ENCODE measurements at places on chromosomes 1 and 21. TPM values are rescaled to one million over a fixed set of nuclear protein-coding genes. Genes with fewer than 3 reads are reported as not detected.

GRCh38 chr1:90761781-90762589 lies 44.9 kb upstream of the BARHL2 start:
- no peaks in the 10 kb centered on the region for H3K4me1 ChIP-seq
- DNase-seq: no peak
- H3K4me3 ChIP-seq: no peak overlapping the region

GRCh38 chr21:15221799-15222386 lies 157.1 kb upstream of the NRIP1 start:
- peaks cover 42% of the 10 kb centered on the region for H3K4me1 ChIP-seq
- H3K4me3 ChIP-seq: no peak overlapping the region
- no peaks in the 10 kb centered on the region for H3K36me3 ChIP-seq
- peak; percentile 86 for DNase-seq

- no peaks in the 10 kb centered on the region for H3K27me3 ChIP-seq
- no peak for DNase-seq
- no peak overlapping the region for H3K27ac ChIP-seq
- H3K4me3 ChIP-seq: no peak overlapping the region
- no peaks in the 10 kb centered on the region for H3K4me1 ChIP-seq
- H3K36me3 ChIP-seq: no peaks in the 10 kb centered on the region
These were observed 32.7 kb downstream of the EPHA10 start for GRCh38 chr1:37732111-37732780.

GRCh38 chr1:92679980-92680379 lies 104.9 kb downstream of the EVI5 start:
- peak overlapping the region; percentile 14 for H3K27ac ChIP-seq
- no peak overlapping the region for H3K4me3 ChIP-seq
- no peaks in the 10 kb centered on the region for H3K27me3 ChIP-seq
- peak; percentile 37 for DNase-seq
- peaks cover 14% of the 10 kb centered on the region for H3K4me1 ChIP-seq

- H3K4me1 ChIP-seq: no peaks in the 10 kb centered on the region
- DNase-seq: peak; percentile 82
- H3K27ac ChIP-seq: no peak overlapping the region
- no peaks in the 10 kb centered on the region for H3K36me3 ChIP-seq
- no peak overlapping the region for H3K4me3 ChIP-seq
These were observed 15.7 kb upstream of the GLIS1 start for GRCh38 chr1:53754484-53755312.

- no peak overlapping the region for H3K4me3 ChIP-seq
- no peak overlapping the region for H3K27ac ChIP-seq
- no peak for DNase-seq
- H3K4me1 ChIP-seq: peaks cover 4% of the 10 kb centered on the region
- no peaks in the 10 kb centered on the region for H3K27me3 ChIP-seq
These were observed 35.9 kb upstream of the NFIA start for GRCh38 chr1:61046434-61046833.

DNA sequence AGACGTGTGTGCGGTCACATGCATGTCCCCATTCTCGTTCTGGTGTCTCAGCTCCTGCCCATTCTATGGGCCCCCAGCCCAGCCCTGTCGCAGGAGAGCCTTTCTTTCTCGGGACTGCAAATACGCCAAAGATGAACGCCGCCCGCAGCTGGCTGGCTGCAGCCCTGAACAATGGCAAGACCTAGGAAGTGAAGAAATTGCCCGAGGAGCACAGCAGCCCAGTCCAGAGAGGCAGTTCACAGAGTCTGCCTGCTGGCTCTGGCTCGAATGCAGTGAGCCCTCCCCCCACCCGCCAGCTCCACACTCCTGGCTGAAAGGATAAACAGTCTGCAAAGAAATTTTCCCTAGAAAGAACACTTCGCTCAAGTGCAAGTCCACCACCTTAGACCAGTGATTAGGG lies 23.3 kb downstream of the PAX7 start:
- no peak overlapping the region for H3K27ac ChIP-seq
- H3K4me1 ChIP-seq: no peaks in the 10 kb centered on the region
- DNase-seq: no peak
- H3K27me3 ChIP-seq: peaks cover 39% of the 10 kb centered on the region
- H3K4me3 ChIP-seq: no peak overlapping the region

DNA sequence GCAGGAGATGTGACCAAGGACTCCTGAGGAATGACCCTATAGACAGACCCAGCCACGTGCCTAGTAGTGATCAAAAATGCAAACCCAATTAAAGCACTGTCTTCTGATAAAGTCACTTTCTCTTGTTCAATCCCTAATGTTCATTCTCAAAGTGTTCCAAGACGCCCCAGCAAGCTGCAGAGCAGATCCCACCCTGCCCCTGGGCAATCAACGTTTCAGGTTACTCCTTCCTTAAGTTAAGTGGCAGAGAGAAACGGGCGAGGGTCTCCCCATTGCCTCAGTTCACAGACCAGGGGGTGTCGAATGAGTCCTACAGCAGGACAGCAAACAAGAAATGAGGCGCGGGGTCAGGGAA lies 699 bp upstream of the RGS2 start:
- DNase-seq: no peak
- peak overlapping the region; percentile 73 for H3K27ac ChIP-seq
- H3K36me3 ChIP-seq: peaks cover 22% of the 10 kb centered on the region
- H3K4me1 ChIP-seq: peaks cover 26% of the 10 kb centered on the region

DNA sequence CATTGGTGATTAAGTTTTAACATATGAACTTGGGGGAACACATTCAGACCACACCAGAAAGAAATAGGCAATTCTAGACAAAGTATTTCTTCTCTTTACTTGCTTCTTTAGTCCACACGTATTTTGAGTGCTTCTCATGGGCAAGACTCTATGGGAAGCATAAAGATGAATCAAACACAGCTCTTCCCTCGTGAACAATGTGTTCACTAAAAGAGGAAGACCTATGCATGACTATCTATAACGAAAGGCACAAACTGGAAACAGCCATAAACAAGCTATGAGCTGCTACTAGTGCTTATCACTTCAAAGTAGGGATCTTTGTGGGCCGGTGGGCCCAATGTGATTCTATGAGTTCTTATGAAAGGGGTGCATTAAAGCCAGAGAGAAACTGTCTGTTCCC lies 53.0 kb upstream of the PRDX6 start:
- no peak overlapping the region for H3K4me3 ChIP-seq
- H3K27me3 ChIP-seq: no peaks in the 10 kb centered on the region
- no peak for DNase-seq
- no peaks in the 10 kb centered on the region for H3K36me3 ChIP-seq
- H3K4me1 ChIP-seq: peaks cover 77% of the 10 kb centered on the region

DNA sequence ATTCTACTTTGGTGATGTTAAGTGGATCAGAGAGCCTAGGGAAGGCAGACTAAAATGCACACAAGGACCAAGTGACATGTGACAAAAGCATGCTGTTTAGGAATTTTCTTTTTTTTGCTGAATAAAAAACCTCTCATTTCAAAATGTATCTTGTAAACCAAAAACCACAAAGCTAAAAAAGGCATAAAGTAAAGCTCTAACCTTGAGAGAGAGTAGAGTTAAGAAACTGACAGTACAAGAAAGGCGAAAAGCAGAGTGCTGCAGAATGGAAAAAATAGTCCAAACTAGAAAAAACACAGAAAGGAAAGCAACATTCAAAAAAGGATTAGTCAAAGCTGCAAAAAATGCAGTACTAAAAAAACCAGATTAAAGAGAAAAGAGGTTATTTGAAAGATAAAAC lies 76.5 kb downstream of the EPS15 start:
- DNase-seq: no peak
- no peak overlapping the region for H3K27ac ChIP-seq
- H3K4me3 ChIP-seq: no peak overlapping the region
- no peaks in the 10 kb centered on the region for H3K4me1 ChIP-seq
- peaks cover 21% of the 10 kb centered on the region for H3K36me3 ChIP-seq

- H3K4me3 ChIP-seq: no peak overlapping the region
- H3K27me3 ChIP-seq: peaks cover 32% of the 10 kb centered on the region
- H3K27ac ChIP-seq: no peak overlapping the region
- DNase-seq: no peak
- H3K4me1 ChIP-seq: no peaks in the 10 kb centered on the region
These were observed 40.1 kb downstream of the INAVA start for GRCh38 chr1:200934676-200935245.

GRCh38 chr21:25036775-25037174 lies 570.5 kb downstream of the MRPL39 start:
- no peak overlapping the region for H3K27ac ChIP-seq
- no peaks in the 10 kb centered on the region for H3K27me3 ChIP-seq
- no peak overlapping the region for H3K4me3 ChIP-seq
- H3K36me3 ChIP-seq: no peaks in the 10 kb centered on the region
- H3K4me1 ChIP-seq: no peaks in the 10 kb centered on the region
- no peak for DNase-seq

GRCh38 chr1:247332623-247333361 lies 1.1 kb upstream of the ZNF496 start:
- peaks cover 19% of the 10 kb centered on the region for H3K36me3 ChIP-seq
- peak overlapping the region; percentile 47 for H3K27ac ChIP-seq
- peaks cover 60% of the 10 kb centered on the region for H3K4me1 ChIP-seq
- DNase-seq: peak; percentile 50
- peak overlapping the region; percentile 88 for H3K4me3 ChIP-seq
- no peaks in the 10 kb centered on the region for H3K27me3 ChIP-seq

DNA sequence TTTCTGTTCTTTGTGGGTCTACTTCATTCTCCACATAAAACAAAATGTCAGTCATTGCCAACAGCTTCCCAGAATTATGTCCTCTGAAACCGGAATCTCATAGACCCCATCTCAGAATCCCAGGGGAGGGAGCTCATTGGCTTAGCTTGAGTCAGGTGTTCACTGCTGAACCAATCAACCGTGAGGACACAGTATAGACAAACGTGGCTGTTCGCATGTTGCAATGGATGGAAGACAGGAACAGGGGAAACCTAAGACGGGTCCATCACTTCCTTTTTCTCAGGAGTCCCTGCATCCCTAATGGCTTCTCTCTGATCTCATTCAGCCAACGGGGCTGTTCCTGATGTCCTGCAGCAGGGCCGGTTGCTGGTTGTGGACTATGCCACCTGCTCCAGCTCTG lies 9.1 kb downstream of the CELA2A start:
- H3K27ac ChIP-seq: no peak overlapping the region
- H3K4me3 ChIP-seq: no peak overlapping the region

- H3K27me3 ChIP-seq: no peaks in the 10 kb centered on the region
- no peaks in the 10 kb centered on the region for H3K36me3 ChIP-seq
- H3K4me1 ChIP-seq: peaks cover 23% of the 10 kb centered on the region
- DNase-seq: no peak
These were observed 100.6 kb downstream of the NR5A2 start for GRCh38 chr1:200128081-200128480.

- H3K36me3 ChIP-seq: no peaks in the 10 kb centered on the region
- no peak for DNase-seq
- H3K4me1 ChIP-seq: no peaks in the 10 kb centered on the region
- H3K27ac ChIP-seq: no peak overlapping the region
These were observed 196.0 kb downstream of the CRB1 start for GRCh38 chr1:197464044-197464443.

GRCh38 chr1:60547821-60548220 lies 474.3 kb upstream of the C1orf87 start:
- H3K27me3 ChIP-seq: no peaks in the 10 kb centered on the region
- H3K4me1 ChIP-seq: no peaks in the 10 kb centered on the region
- H3K27ac ChIP-seq: no peak overlapping the region
- no peak overlapping the region for H3K4me3 ChIP-seq

DNA sequence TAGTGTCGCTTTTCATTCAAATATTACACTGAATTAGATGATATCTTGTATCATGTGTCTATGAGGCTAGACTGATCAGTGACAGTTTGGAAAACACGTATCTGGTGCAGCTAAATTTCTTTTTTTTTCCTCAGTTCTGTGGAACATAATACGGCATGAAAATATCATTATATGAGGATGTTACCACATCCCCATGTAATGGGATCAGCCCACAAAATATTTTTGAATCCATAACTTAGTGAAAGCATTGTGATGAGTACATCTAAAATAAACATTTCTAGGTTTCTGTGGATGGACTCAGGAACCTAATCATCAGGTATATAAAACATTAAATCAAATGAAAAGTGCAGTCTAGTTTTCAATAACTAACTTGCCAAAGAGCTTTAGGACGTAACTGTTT lies 356.3 kb downstream of the USP25 start:
- H3K36me3 ChIP-seq: no peaks in the 10 kb centered on the region
- peaks cover 47% of the 10 kb centered on the region for H3K4me1 ChIP-seq
- H3K27me3 ChIP-seq: no peaks in the 10 kb centered on the region
- H3K4me3 ChIP-seq: peak overlapping the region; percentile 46
- H3K27ac ChIP-seq: peak overlapping the region; percentile 49

- peaks cover 70% of the 10 kb centered on the region for H3K36me3 ChIP-seq
- no peaks in the 10 kb centered on the region for H3K4me1 ChIP-seq
- peak; percentile 52 for DNase-seq
These were observed 13.1 kb upstream of the UBR4 start for GRCh38 chr1:19222979-19223824.

The PIAS3 gene
- 25.2 TPM for total RNA-seq

The CCDC27 gene
- total RNA-seq: not detected

The SYT6 gene
- total RNA-seq: not detected

The DNASE2B gene
- total RNA-seq: not detected

The SLC1A7 gene
- 0.23 TPM for total RNA-seq

The WLS gene
- total RNA-seq: 15.3 TPM

The MYBPHL gene
- not detected for total RNA-seq

Measured in PC-3 (cell line).